ENCODE measurements at places on chromosomes 6 and 20.

DNA sequence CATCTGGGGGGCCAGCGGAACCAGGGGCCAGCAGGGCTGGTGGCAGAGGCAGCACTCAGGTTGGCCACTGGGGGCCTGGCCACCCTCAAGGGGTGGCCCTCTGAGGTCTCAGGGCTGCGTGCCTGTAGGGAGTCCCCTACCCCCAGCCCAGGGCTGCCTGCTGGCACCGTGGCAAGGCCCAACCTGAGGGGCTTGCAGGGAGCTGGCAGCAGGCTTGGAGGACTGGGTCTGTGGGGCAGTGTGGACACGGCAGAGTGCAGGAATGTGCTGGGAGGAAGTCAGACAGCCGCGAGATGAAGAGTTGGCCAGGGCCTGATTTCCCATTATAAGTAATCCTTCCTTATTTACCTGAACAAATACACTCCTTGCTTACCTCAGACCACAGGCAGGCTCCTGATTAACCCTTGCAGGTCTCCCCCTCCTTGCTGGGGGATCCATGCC, at the start of gene SPDEF:
Gene SPDEF (minus strand): TSS at position 299 of the 441 bp plus-strand sequence. CDS start 11,874 bp downstream, outside the sequence.
- DNase-seq, result no peak

DNA sequence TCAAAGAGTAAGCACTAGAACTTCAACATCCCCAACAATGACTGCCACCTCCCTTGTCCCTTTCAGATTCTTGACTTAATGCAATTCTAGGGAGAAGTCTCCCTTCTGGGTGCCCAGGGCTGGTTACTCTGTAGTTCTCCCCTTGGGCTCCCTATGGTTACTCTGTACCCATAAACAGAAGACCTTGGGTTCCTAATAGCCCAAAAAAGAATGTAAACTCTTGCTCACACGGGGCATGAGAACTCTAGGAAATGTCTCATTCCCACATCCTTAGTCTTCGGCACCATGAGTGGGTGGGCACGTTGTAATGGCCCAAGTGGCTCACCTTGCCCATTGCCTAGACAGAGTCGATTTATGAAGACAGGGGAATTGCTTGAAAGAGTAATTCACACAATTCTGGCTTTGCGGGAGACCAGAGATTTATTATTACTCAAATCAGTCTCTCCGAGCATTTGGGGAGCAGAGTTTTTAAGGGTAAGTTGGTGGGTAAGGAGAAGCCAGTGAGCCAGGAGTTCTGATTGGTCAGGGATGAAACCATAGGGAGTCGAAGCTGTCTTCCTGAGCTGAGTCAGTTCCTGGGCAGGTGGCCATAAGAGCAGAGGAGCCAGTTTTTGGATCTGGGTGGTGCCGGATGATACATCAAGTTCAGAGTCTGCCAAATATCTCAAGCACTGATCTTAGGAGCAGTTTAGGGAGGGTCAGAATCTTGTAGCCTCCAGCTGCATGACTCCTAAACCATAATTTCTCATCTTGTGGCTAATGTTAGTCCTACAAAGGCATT, 61.2 kb upstream of the SIRPG start:
- DNase-seq, result no peak

DNA sequence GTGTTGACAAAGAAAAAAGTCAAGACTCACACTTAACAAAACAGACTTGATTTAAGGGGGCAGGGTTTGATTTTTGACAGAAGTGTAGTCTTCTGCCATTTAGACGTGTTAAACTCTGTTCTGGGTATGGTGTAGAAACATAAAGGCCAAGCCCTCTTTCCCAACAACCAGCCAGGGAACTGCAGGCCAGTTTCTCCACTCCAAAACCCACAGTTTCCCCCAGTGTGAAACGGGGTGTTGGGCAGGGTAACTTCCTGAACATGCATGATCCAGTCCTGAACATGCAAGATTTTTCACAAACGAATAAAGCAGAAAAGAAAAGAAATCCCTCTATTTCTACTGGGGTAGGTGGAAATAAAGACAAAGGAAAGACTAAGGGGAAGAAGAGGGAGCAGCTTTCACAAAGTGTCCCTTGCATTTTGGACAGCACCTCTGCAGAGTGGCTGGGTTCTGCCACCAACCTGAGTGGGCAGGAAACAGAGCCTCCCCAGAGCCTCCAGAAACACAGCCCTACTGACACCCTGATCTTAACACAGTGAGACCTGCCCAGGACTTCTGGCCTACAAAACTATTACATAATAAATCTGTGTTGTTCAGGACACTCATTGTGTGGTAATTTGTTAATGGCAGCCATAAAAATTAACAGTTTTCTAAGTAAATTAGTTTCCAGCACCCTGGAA, 7.5 kb downstream of the APMAP start:
- DNase-seq, result no peak

DNA sequence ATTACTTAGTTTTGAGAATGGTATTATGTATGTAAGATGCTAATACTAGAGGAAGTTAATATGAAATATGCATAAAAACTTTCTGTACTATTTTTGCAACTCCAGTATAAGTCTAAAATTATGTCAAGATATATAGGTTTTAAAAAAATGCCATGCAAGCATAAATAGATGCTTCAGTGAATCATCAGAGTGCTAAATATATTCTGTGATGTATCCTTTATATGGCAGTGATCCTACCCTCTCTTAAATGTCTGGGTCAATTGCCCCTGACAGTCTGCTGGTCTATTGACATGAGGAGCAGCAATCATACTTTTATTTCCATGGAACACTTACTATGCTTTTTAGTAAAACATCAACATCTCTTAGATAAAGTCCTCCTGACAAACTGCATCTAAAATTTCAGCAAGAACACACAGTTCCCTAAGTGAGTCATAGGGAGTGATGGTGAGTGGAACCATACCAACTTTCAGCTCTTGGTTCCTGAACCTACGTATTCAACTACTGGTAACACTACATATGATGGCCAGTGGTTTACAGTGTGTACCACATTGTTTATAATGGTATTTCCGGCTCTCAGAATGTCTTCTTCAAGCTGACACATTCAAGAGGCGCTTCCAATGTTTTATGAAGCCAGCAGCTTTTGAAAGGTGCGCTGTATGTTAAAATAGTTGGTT, 928.7 kb upstream of the GJE1 start:
- no peak for DNase-seq

- peak; percentile 39 for DNase-seq
Measured at GRCh38 chr6:17015551-17016381, 86.1 kb upstream of the STMND1 start.

DNA sequence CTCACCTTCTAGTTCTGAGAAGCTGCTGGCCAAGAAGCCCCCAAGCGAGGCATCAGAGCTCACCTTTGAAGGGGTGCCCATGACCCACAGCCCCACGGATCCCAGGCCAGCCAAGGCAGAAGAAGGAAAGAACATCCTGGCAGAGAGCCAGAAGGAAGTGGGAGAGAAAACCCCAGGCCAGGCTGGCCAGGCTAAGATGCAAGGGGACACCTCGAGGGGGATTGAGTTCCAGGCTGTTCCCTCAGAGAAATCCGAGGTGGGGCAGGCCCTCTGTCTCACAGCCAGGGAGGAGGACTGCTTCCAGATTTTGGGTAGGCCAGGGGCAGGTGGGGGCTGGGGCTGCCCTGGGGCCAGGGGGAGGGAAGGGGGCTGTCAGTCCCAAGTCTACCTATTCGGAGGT, 2.3 kb downstream of the MYLK2 start:
- no peak for DNase-seq

DNA sequence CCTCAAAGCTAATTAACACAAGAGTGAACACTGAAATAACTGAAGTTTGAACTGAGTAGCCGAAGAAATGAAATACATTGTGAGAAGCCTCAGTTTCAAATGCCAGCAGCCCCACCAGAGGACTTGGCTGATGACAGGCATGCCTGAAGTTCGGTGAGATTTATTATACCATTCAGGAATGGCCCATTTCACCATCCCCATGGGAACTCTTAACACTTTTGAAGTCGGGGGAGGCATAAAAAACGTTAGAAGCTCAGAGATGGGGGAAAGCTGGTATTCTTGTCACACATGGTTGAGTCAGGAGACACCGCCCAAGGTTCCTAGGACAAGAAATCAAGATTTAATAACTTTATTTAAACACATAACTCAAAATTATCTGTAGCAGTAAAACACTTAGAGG, 17.6 kb upstream of the SLC22A3 start:
- no peak for DNase-seq

DNA sequence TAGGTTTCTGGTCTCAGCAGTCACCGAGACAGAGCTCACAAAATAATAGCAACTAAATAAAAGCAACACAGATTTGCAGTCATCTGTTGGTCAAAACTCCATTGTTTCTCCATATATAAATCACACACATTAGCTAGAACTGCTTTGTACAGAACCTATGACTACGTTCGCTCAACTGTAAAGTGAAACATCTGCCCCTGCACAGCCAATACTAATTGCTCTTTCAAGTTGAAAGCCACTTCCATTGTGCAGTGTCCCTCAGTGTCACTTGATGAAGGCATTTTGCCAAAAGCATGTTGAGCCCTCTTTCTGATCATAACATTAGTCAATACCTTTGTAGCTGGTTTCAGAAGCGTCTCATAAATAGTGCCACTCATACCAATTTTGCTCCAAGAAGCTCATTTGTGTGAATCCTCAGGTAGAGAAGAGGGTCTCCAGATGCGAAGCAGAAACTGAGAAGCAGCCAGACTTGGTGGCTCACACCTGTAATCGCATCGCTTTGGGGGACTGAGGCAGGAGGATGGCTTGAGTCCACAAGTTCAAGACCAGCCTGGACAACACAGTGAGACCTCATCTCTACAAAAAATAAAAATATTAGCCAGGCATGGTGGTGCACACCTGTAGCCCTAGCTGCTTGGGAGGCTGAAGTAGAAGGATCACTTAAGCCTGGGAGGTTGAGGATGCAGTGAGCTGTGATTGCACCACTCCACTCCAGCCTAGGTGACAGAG, 68.9 kb downstream of the PERP start:
- no peak for DNase-seq

DNA sequence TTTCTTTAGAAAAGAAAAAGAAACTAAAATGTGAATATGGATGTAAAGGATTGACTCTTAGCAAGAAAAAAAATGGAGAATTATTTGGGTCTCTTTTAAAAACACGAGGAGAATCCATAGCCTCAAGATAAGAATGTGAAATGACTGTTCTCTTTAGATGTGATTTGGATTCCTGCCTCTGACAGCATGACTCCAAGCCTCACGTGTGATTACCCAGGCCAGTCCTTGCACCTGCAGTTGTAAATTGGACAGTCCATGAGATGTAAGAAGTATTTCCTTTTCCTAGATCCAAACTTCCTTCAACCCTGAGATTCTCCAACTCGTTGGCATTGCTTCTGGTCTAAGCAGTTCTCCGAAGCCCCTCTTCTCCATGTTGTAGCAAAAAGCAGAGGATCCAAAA, 31.9 kb downstream of the SLC2A12 start:
- no peak for DNase-seq

GRCh38 chr20:48642105-48642880, 185.5 kb downstream of the PREX1 start:
- DNase-seq, result no peak

- DNase-seq, result no peak
Measured at GRCh38 chr6:37668251-37668650, 29.4 kb downstream of the MDGA1 start.

DNA sequence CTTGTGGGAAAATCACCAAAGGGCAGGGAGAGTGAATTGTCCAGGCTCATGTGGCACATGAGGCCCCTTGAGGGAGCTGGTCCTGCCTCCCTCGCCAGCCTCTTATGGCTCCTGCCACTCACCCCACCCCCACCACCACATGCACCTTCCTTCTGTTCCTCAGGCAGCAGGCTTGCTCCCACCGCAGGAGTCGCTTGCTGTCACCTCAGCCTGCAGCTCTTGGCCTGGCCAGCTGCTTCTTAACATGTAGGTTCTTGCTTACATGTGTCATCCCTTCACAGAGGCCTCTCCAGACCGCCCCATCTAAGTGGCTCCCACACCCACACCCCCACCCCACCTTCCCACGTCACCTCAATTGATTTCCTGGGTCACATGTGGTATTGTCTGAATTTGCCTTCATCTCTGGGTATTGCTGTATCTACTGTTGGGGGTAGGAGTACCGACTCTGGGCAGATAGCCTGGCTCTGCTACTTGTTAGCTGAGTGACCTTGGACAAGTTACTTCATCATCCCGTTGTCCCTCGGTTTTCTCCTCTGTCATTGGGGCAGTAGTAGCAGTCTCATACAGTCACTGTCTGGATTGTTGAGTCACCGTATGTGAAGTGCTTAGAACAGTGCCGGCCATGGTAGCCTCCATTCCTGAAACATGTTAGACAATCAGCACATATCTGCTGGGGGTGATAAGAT, 41.7 kb downstream of the SLC9A8 start:
- no peak for DNase-seq

DNA sequence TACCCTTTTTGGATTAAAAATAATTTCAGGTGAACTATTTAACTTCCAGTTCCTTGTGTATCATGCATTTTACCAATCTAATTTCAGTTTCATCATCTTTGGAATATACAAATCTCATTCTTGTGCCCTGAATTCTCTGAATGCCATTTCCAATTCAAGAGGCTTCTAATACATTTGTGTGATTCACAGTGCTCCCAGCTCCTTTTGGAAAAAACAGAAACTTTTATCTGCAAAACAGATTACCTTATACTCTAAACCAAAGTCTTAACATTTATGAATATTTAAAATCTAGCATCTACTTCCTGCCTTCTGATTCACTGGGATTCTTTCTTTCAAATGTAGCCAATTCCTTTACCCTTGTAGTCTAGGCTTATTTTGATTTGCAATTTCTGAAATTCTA, 11.1 kb upstream of the PEX7 start:
- DNase-seq, result no peak

All from activated gamma-delta T cell treated with Interleukin-2 at 50 U/mL for 16 hours (primary cell).